ENCODE measurements at places on chromosomes 1 and 21.

DNA sequence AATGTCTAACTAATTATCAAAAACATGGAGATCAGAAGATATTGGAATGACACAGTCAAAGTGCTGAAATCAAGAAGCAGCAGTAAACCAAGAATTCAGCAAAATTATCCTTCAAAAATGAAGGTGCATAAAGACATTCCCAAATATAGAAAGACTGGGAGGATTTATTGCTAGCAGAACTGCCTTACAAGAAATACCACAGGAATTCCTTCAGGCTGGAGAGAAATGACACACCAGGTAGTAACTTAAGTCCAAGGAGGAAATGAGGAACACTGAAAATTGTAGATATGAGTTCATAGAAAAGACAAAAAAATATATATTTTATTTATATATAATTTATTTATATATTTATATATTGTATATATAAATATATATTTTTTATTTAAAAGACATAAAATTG is 217.2 kb downstream of the RPS6KC1 start:
- DNase-seq = no peak

- DNase-seq = no peak
Measured at GRCh38 chr1:160474392-160475242, 48.4 kb downstream of the SLAMF6 start.

DNA sequence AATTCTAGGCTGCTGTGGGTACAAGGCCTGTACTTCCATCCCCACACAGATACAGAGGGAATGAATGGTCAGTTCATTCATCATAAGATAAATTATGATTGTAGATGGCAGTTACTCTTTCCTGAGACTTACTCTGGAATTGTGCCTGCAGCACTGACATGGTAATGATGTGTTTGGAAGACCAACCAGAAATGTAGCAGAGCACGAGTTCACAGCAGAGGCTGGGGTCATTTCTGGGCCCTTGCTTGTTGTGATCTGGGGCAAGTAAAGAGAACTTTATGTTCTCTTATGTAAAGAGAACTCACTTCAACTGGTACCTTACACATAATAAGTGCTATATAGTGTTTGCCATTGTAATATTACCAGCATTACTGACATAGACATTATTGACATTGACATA is 411.9 kb downstream of the NTNG1 start:
- no peak for DNase-seq

- no peak for DNase-seq
Measured at GRCh38 chr1:41318135-41318534, 43.1 kb upstream of the FOXO6 start.

All from stimulated activated CD8-positive, alpha-beta memory T cell treated with anti-CD3 and anti-CD28 coated beads, Interleukin-15, amount 100 ng/mL, for 4 hours (primary cell).